ENCODE measurements at places on chromosomes 1 and 21.

DNA sequence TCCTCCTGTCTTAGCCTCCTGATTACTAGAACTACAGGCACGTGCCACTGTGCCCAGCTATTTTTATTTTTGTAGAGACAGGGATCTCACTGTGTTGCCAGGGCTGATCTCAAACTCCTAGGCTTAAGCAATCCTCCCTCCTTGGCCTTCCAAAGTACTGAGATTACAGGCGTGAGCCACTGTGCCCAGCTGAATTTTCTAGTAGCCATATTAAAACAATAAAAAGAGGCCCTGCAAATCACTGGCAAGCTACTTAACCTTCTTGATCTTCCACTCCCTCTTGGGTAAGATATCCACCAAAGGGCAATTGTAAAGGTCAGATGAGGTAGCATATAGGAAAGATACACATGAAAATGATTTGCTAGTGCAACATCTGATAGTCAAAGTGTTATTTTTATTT lies 65.6 kb upstream of the SRSF10 start:
- DNase-seq, result no peak

DNA sequence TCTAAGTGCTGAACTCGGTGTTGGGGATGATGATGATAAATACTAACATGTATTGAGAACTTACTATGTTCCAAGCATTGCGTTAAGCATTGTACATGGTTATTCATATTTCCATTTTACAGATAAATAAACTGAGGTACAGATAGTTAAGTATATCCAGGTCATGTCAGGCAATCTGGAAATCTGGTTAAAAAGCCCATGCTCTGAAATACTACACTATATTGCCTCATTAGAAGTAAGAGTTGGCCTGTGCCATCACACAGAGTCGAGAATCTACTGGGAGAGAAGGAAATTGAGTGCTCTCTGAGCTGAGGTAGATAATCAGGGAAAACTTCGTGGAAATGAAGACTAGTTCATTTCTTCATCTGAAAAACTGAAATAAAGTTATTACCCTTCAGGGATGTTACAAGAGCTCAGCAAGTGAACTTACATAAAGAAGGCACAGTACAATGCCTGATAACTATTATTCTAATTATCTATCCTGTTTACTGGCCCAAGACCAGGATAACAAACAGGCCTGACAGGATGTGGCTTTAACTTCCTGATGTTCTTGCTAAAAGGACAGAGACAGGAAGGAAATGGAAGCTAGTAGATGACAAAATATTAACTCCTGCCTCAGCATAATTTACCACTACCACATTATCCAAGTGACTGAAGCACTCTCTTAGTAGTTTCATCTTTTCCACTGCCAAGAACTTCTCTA lies 85.6 kb downstream of the EPS15 start:
- DNase-seq, result no peak

- DNase-seq, result no peak
Observed at GRCh38 chr1:211492511-211493132, 660 bp upstream of the RD3 start.

GRCh38 chr1:119715542-119715941 lies 3.8 kb downstream of the PHGDH start:
- no peak for DNase-seq

DNA sequence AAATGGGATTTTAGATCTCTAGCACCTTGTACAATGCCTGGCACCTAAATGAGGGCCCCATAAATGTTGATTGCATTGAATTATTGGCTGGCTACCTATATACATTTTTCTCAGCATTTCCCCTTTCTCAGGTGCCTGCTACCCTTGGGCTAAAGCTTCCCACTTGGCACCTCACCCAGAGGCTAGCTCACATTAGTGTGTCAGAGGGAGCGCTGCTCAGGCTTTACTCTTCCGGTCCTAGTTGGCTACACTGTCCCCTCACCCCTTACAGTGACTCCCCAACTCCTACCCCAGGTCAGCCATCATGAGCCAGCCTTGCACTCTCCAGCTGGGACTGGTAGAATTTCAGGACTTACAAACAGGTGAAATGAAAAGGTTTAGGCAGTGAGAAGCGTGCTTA lies 9.5 kb downstream of the TRAF5 start:
- no peak for DNase-seq

GRCh38 chr1:202659974-202660373 lies 50.3 kb downstream of the SYT2 start:
- no peak for DNase-seq

- DNase-seq, result no peak
Observed at GRCh38 chr1:190747704-190748103, 270.0 kb upstream of the BRINP3 start.

DNA sequence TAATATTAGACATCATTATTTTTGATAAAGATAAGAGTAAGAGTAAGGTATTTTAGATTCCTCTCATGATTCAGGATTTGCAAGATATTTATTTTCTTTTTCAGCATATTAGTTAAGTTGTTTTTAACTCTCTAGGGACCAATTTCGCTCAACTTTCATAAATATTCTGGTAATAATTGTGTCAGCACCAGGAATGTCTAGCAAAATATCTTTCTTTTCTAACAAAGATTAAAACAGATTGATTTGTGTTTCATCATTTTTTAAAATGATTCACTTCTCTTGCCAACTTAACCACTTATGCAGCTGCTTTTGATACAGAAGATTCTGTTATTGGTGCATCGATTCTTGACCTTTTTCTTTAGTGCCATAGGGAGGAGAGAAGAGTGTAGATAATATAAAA lies 172.8 kb upstream of the PTGFR start:
- no peak for DNase-seq

DNA sequence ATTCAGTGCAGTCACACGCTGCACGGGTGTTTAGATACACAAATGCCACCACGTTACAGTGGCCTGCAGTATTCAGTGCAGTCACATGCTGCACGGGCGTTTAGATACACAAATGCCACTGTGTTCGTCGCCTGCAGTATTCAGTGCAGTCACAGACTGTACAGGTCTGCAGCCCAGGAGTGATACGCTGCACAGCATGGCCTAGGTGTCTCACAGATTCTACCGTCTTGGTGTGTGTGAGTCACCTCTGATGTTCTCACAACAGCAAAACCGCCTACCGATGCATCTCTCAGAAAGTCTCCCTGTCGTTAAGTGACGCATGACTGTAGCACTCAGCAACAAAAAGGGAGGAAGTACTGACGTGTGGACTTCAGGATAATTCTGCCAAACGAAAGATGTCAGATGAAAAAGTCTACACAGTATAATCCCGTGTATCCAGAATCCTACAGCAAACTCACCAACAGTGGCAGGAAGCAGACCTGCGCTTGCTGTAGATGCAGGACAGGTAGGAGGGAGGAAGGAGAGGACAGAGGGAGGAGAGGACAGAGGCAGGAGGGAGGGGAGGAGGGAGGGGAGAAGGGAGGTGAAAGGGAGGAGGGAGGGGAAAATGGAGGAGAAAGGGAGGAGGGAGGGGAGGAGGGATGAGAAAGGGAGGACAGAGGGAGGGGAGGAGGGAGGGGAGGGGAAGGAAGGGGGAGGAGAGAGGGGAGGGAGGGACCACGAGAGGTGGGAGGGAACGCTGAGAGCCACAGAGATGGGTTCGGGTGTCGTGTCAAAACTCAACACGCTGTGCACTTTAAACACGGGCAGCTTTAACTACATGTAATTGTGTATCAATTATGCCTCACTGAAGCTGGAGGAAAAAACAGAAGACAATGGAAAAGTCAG lies 36.3 kb upstream of the PCBP3 start:
- DNase-seq, result peak; percentile 74
